NCI-H446 treated with DMSO at 0.1 percent for 48 hours (cell line): ENCODE measurements at places on chromosomes 12 and 14.

GRCh38 chr12:11630046-11630706, 19.3 kb upstream of the ETV6 start:
- DNase-seq: peak; percentile 42

GRCh38 chr14:85479306-85479705, 50.6 kb upstream of the FLRT2 start:
- no peak for DNase-seq

GRCh38 chr14:25837551-25837965, 760.3 kb downstream of the NOVA1 start:
- no peak for DNase-seq

- no peak for DNase-seq
Observed at GRCh38 chr12:108305991-108306501, 33.1 kb downstream of the CMKLR1 start.

DNA sequence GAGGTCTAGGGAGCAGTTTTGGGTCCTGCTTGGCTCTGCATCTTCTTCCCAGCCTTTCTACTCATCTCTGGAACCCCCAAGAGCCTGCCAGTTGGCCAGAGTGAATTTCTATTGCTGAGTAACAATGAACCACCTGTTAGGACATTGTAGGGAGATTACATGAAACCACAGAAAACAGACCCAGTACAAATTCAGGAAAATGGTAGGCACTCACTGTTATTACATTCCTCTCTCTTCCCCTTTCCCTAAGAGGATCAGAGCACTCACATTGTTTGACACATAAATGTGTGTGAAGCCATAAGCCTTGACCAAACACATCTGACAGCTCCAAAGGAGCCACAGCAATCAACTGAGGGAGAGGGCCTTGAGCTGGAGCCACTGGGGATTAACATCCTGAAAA, 216.1 kb downstream of the TMEM132D start:
- no peak for DNase-seq

DNA sequence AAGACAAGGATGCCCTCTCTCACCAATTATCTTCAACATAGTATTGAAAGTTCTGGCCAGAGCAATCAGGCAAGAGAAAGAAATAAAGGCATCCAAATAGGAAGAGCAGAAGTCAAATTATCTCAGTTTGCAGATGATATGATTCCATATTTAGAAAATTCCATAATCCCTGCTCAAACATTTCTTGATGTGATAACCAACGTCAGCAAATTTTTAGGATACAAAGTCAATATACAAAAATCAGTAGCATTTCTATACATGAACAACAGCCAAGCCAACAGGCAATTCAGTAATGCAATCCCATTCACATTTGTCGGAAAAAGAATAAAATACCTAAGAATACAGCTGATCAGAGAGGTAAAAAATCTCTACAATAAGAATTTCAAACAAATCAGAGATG, 969.7 kb upstream of the USP15 start:
- DNase-seq: no peak
